A549 treated with AZD2906 at 1 μM for 4 hours (cell line): ENCODE measurements at places on chromosomes 3 and 15. TPM values are rescaled to one million over a fixed set of nuclear protein-coding genes. Genes with fewer than 3 reads are reported as not detected.

Gene NPHP3
- total RNA-seq = 6.7 to 9.0 TPM (median 8.8 TPM) in 5 replicates

Gene INTS14
- 40.3 to 48.6 TPM (median 41.5 TPM) in 5 replicates for total RNA-seq

Gene CACNA1D
- 0.55 to 0.95 TPM (median 0.70 TPM) in 5 replicates for total RNA-seq

Gene STAC
- 1.8 to 2.6 TPM (median 1.9 TPM) in 5 replicates for total RNA-seq

Gene CCDC9B
- 19.1 to 21.4 TPM (median 20.8 TPM) in 5 replicates for total RNA-seq

Gene BTLA
- 0.05 to 0.08 TPM (median 0.06 TPM) in 3 of 5 replicates, not detected in the others for total RNA-seq

Gene KBTBD13
- not detected in 5 replicates for total RNA-seq

Gene ATP8B4
- 1.0 to 1.2 TPM (median 1.0 TPM) in 5 replicates for total RNA-seq

Gene CCR1
- not detected in 5 replicates for total RNA-seq

Gene COL6A5
- not detected in 5 replicates for total RNA-seq
